Gastroesophageal sphincter (tissue), 4 donors: ENCODE measurements at places on chromosomes 6 and 20. TPM values are rescaled to one million over a fixed set of nuclear protein-coding genes. Genes with fewer than 3 reads are reported as not detected.

SEL1L2 gene
- not detected for total RNA-seq

ZBTB46 gene
- total RNA-seq = 8.2 TPM

DNA sequence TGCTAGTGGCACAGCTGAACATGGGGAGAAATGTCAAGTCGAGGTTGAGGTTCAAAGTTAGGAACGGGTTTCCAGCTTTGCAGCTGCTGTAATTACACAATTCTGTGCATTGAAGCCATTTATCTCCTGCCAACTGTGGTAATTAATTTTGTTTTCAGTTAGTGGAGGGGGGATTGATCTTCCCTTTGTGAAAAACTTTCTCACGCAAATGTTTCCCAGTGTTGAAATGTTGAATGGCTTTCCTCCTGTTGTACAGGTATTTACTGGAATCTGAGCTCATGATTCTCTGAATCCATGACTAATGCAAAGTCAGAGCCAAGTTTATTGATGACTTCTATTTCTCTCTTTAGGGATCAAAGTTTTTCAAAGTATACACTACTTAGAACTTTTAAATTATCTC lies 198.4 kb upstream of the SLC35B3 start:
- no peaks in the 10 kb centered on the region for H3K36me3 ChIP-seq
- H3K4me3 ChIP-seq = no peak overlapping the region
- H3K4me1 ChIP-seq = no peaks in the 10 kb centered on the region

- no peaks in the 10 kb centered on the region for H3K36me3 ChIP-seq
- peaks cover 8% of the 10 kb centered on the region for H3K4me1 ChIP-seq
- no peaks in the 10 kb centered on the region for H3K27me3 ChIP-seq
- no peak overlapping the region for H3K27ac ChIP-seq
- ATAC-seq = no peak
Measured at GRCh38 chr6:15325540-15325955, 79.7 kb downstream of the JARID2 start.

DNA sequence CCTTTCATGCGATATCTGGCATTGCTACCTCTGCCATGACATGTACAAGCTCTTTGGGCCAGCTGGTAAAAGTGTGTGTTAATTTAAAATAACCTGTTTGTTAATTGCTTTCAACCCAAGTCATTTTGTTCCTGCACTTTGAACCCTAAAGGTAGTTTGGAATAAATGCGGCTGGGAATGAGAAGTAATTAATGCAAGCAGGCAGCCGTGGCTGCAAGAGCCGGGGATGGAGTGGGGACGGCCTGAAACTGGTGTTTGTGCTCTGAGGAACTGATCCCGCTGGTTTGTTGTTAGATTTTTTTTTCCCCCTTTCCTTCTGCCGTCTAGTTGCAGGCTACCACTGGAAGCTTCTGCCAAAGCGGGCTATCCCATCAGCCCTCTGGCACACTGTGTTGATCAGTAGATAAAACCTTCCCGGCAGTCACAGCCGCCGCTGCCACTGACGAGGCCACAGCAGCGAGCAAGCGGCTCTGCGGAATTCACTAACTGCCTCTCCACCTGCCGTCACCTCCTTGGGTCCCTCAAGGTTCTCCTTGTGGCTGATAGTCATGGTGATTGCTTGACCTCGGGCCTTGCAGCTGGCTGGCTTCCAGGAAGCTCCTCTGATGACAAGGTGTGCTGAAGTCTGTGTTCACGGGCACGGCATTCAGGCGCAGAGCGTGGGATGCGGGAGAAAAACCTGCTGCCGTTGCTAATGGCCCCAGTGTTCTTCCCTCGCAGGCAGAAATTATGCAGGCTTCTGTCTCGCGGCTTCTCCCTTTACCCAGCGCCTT lies 315.9 kb downstream of the TFAP2A start:
- no peaks in the 10 kb centered on the region for H3K4me1 ChIP-seq
- no peaks in the 10 kb centered on the region for H3K36me3 ChIP-seq

DNA sequence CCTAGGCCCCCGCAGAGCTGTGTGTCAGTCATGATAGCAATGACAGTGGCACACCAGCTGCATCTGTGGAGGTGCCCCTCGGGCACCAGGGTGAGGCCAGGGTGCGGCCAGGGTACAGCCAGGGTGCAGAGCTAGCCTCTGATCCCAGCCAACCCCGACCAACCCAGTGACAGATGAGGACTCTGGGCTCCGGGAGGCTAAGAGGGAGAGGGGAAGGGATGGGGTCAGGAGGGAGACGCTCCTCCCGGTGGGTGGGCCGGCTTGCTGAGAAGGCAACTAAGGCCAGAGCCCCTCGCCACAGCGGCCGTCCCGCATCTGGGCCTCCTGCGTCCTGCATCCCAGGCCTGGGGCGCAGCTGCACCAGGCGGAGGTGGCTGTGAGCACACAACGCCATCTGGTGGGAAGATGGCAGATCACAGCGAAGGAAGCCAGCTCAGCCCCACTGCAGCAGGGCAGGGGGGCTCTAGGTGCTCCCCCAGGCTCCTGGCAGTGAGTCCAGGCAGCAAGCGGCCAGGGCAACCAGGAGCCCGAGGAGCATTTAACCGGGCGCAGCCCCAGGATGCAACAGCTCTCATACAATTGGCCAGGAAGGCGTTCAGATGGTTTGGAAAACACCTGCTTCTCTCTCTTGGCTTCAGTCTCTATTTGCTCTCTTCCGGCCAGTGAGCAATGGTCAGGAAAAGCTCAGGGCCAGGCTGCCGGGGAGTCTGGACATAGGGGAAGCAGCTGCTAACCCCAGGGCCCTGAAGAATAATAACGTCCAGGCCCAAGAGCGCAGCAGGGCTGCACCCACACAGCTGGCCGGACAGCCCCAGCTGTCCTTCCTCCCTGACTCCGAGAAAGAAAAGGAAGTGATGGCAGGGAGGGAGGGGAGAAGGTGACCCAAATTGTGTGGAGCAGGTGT lies 169.4 kb downstream of the TAF4 start:
- no peaks in the 10 kb centered on the region for H3K4me1 ChIP-seq
- H3K36me3 ChIP-seq = no peaks in the 10 kb centered on the region
- peak; percentile 54 for ATAC-seq
- H3K4me3 ChIP-seq = no peak overlapping the region
- H3K27me3 ChIP-seq = peaks cover 62% of the 10 kb centered on the region

PHACTR1 gene
- total RNA-seq = 2.2 TPM

DNA sequence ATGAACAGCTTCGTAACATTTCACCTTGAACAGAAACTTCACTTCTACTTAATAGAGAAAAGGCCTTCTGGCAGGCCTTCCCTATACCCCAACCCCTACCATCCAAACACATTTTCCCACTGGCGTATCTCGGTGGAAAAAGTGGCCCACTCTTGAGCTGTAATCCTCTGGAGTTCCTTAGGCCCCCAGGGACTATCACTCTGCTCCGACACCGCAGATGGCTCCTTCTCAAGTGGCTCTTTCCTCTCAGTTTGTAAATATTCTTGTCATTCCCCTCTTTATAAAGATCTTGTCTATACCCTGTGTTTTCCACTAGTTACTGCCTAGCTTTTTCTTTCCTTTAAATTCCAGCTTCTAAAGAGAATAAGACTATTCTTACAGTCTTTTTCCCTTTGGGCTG lies 108.7 kb downstream of the MYB start:
- no peak overlapping the region for H3K27ac ChIP-seq
- no peaks in the 10 kb centered on the region for H3K27me3 ChIP-seq
- ATAC-seq = no peak
- H3K4me3 ChIP-seq = no peak overlapping the region

DNA sequence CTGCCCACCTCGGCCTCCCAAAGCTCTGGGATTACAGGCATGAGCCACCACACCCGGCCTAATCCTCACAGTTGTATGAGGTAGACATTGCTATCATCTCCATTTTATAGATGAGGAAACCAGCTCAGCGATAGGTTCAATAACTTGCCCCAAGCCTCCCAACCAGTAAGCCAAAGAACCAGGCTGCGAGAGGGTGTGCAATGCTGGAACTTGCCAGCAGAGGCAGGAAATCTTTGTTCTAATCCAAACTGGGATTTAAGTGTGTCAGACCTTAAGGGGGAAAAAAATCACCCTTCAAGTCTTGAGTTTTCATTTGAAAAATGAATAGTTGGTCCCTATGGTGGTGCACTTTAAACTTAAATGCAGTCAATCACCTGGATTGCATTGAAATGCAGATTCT lies 20.1 kb upstream of the RNGTT start:
- no peak overlapping the region for H3K27ac ChIP-seq
- no peak overlapping the region for H3K4me3 ChIP-seq
- no peaks in the 10 kb centered on the region for H3K27me3 ChIP-seq
- no peak for ATAC-seq

PHACTR3 gene
- total RNA-seq = 0.54 TPM

DNA sequence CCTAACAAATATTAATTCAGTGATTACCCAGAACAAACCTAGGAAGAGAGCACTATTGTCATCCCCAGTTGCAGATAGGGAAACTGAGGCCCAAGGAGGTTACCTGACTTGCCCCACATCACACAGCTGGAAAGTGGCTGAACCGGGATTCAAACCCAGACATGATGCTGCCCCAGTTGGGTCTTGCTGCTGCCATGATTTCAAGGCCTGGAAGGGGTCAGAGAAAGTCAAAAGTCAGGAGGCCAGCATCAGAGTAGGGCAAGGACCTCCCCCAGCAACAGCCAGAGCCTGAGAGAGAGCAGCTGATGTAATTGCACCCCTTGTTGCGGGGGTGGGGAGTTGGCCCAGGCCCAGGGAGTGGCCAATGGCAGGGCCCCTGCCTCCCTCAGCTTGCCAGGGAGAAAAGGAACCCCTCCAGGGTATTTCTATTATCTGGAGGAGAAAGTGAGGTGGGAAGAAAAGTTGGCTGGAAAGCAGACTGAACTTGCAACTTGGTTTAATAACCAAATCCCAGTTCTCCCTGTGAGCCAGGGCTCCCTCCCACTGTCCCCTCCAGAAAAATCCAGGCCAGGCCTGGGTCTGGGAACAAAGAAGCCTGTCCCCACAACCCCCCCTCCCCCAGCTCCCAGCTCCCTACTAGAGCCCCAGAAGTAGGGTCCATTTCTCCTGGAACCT lies 83.6 kb downstream of the MRPL14 start:
- H3K27ac ChIP-seq = peak overlapping the region; percentile 88
- H3K36me3 ChIP-seq = no peaks in the 10 kb centered on the region
- H3K4me1 ChIP-seq = peaks cover 2% of the 10 kb centered on the region
- ATAC-seq = no peak
- H3K4me3 ChIP-seq = no peak overlapping the region
- H3K27me3 ChIP-seq = no peaks in the 10 kb centered on the region

FAM83C gene
- not detected for total RNA-seq

- no peak for ATAC-seq
- H3K27ac ChIP-seq = no peak overlapping the region
- no peak overlapping the region for H3K4me3 ChIP-seq
- H3K4me1 ChIP-seq = no peaks in the 10 kb centered on the region
- H3K36me3 ChIP-seq = no peaks in the 10 kb centered on the region
Measured at GRCh38 chr6:38805692-38806091, 90.6 kb downstream of the DNAH8 start.

DNA sequence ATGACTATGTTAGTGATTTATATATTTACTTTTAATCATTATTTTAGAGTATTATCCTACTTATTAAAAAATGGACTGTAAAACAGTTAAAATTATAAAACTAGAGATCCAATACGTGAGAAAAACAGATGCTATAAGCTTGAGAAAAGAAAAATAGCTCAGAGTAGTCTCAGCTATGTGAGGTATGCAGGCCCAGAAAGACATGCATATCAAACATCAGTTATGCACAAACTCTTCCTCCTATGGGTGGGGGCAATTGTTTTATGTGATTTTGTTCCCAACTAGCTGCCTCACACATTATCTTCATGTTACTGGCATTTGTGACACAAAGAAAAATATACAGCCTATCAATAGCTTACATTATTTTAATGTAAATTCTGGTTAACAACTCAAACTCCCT lies 28.8 kb downstream of the RARS2 start:
- H3K4me1 ChIP-seq = no peaks in the 10 kb centered on the region
- H3K27ac ChIP-seq = no peak overlapping the region

- no peaks in the 10 kb centered on the region for H3K27me3 ChIP-seq
- ATAC-seq = no peak
- H3K36me3 ChIP-seq = no peaks in the 10 kb centered on the region
- no peak overlapping the region for H3K27ac ChIP-seq
- H3K4me1 ChIP-seq = no peaks in the 10 kb centered on the region
Measured at GRCh38 chr20:24842918-24843715, 106.0 kb upstream of the CST7 start.

ADGRF1 gene
- total RNA-seq = not detected

GRCh38 chr6:5656226-5656625 lies 350.5 kb downstream of the NRN1 start:
- no peak for ATAC-seq
- no peaks in the 10 kb centered on the region for H3K4me1 ChIP-seq
- no peak overlapping the region for H3K4me3 ChIP-seq
- H3K27me3 ChIP-seq = no peaks in the 10 kb centered on the region
- no peak overlapping the region for H3K27ac ChIP-seq

DEFB128 gene
- total RNA-seq = not detected

DNA sequence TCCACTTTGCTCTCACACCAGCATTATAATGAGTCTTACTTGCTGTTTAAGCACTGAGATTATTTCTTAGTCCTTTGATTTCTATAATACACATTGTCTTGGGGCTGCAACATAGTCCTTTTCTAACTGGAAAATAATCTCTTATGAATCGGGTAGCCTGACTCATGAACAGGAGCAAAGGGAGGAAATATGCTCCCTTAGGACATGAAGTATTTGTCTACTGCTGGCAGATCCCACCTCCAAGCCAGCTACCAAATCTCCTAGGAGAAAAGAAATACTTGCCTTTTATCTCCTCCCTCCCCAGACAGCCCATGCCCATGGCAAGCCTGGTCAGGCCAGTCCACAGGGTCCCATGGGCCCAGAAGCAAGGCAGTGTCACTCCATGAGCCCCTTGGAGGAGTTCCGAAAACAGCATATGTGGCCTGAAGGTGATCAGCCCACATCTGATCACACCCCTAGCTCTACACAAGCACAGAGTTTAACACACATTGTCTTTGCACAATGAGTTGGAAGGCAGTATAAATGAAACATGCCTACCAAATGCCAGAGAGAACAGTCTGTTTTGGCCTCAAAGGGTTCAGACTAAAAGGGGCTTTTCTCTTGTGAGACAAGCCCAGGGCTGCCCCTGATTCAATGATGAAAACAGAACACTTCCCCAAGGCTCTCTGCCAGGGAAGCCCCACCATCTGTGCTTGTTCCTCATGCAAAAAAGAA lies 37.1 kb upstream of the SLC4A11 start:
- H3K27me3 ChIP-seq = no peaks in the 10 kb centered on the region
- H3K27ac ChIP-seq = no peak overlapping the region
- H3K36me3 ChIP-seq = no peaks in the 10 kb centered on the region
- H3K4me1 ChIP-seq = no peaks in the 10 kb centered on the region
- H3K4me3 ChIP-seq = no peak overlapping the region
- no peak for ATAC-seq

BNIP5 gene
- not detected for total RNA-seq

DNA sequence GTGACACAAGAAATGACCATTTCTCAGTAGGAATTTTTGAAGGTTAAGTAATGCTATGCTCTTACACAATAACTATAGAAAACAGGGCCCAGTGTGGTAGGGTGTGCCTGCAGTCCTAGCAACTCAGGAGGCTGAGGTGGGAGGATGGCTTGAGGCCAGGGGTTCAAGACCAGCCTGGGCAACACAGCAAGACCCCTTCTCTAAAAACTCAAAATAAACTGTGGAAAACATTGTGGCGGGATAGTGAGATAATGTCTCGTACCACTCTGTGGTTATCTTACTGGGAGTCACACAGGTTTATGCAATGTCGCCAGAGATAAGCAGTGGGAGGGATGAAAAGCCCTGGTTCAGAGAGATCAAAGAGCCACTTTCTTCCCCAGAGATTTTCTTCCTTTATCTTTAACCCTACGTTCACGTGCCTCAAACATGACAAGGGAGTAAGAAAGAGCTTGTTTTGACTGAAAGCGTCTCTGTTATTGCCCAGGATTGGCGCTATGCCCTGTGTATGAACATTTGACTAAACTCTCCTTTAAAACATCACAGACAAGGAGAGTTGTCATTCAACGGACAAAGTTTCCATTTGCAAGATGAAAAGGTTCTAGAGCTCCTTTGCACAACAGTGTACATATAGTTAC lies 13.9 kb downstream of the GCM1 start:
- H3K4me1 ChIP-seq = no peaks in the 10 kb centered on the region
- ATAC-seq = no peak
- no peak overlapping the region for H3K27ac ChIP-seq
